GM06990 (cell line): ENCODE measurements at places on chromosomes 6 and 20.
A peak's percentile ranks its signal among the peaks of the same experiment; 100 is the strongest.

GRCh38 chr6:37174196-37174514 lies 4.2 kb downstream of the PIM1 start:
- DNase-seq: no peak

GRCh38 chr20:49384437-49385434 lies 97.7 kb downstream of the KCNB1 start:
- peak; percentile 11 for DNase-seq

GRCh38 chr20:21251278-21251677 lies 51.9 kb upstream of the XRN2 start:
- no peak for DNase-seq

DNA sequence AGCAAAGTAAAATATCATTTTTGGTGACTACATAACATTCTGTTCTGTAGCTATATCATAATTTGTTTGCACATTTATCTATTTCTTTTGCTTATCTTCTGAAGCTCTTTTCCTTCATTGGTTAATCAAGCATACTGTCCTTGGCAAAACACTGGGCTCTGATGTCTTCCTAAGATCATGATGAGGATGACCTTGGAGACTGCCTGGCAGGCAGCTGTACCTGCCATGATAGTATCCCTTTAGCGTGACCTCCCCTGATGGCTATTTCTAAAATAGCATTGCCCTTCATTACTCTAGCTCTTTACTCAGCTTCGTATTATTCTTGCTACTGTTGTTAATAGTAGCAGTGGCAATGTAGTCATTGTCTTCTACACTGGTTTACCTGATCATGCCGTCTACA lies 46.0 kb upstream of the ELOVL5 start:
- no peak for DNase-seq

GRCh38 chr6:81606965-81607381 lies 145.5 kb downstream of the TENT5A start:
- DNase-seq: no peak

- peak; percentile 66 for DNase-seq
These were observed 53.4 kb downstream of the HIVEP1 start for GRCh38 chr6:12065321-12066140.

- DNase-seq: no peak
These were observed 126.7 kb downstream of the DST start for GRCh38 chr6:56516003-56516402.

DNA sequence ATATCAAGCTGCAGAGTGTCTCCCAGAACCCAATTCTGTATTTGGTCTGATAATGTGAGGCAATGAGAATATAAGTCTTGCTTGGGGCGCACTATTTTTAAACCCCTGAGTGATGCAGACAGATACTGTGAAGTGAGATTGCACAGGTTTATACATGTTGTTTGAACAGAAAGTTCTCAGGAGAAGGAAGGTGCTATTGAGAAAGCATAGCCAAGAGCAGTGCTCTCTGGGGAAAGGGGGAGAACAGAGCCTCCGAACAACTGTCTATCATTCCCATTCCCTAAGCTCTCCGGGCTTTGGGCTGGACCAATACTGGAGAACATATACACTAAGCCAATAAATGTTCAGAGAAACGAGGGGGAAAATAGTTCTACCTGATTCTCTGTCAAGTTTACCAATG lies 75.8 kb downstream of the PERP start:
- no peak for DNase-seq

- no peak for DNase-seq
These were observed 38.3 kb upstream of the SLC32A1 start for GRCh38 chr20:38685853-38686473.

DNA sequence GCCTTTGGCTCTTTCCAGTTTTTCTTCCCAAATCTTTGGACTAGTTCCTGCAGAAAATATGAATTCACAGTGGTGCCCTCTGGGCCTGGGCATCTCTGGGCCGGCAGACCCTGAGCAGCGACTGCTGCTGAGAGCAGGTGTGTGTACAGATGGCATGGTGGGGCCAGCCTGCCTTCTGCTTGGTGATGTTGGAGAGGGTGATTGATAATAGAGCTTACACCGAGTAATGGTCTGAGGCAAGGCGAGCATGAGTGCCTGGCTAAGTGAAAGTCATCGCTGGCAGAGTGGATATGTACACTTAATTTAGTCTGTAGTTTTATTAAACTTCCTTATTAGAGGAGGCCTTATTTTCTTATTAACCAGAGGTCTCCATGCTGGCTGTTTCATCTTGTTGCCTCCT lies 156.9 kb downstream of the CDKAL1 start:
- no peak for DNase-seq

GRCh38 chr20:43840382-43841070 lies 74.1 kb upstream of the TOX2 start:
- peak; percentile 61 for DNase-seq

DNA sequence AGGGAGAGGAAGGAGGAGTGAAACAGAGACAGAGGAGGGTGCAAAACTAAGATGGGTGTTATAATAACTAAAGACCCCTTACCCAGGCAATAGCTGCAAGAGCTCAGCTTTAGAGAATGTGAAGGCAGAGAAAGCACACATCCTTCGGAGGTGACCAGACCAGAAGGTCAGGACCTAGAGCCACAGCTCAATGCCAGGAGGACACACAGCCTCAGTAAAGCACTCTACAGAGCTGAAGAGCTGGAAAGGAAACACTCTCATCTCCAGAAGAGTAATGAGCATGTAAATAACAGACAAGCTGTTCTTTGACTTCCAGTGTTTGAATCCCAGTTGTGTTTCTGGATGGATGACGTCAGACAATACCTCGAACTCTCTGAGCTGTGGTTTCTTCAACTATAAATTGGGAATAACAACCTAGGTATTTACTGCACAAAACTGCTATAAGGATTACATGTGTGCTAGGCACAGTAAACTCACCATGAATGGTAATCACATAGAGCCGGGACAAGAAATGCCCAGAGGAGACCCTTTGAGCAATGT lies 63.2 kb downstream of the MAP3K5 start:
- DNase-seq: no peak

DNA sequence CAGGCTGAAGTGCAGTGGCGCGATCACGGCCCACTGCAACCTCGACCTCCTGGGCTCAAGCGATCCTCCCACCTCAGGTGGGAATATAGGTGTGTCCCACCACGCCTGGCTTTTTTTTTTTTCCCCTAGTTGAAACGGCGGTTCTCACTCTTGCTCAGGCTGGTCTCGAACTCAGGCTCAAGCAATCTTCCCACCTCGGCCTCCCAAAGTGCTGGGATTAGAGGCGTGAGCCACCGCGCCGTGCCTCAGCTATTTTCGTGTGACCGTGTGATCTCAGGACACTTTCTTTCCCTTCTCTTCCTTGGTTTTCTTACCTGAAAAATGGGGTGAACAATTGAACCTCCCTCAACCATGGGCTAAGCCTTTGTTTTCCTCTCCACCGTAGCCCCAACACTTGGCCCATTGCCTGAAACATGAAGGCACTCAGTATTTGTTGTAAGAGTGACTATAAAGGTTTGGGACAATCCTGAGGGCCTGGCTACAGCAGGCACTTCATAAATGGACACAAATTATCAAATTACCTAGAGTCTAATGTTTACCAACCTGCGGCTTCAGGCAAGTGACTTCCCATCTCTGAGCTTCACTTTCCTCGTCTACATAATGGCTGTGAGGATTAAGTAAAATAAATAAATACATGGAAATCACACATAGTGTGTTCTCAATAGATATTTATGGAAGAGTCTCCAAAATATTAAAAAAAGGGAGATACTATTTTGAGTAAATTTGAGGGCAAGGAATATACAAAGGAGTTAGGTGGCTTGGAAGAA lies 31.4 kb upstream of the ID1 start:
- no peak for DNase-seq

GRCh38 chr20:46108435-46108841 lies 9.7 kb upstream of the CD40 start:
- DNase-seq: peak; percentile 86

- DNase-seq: no peak
These were observed 2.2 kb downstream of the WFDC5 start for GRCh38 chr20:45112754-45113153.

- DNase-seq: no peak
These were observed 88.1 kb downstream of the FOXC1 start for GRCh38 chr6:1697688-1698351.

- DNase-seq: no peak
These were observed 429.0 kb downstream of the PREX1 start for GRCh38 chr20:48398506-48399449.

GRCh38 chr6:137231895-137232294 lies 12.7 kb upstream of the IFNGR1 start:
- DNase-seq: no peak

- DNase-seq: no peak
These were observed 59.3 kb downstream of the SHPRH start for GRCh38 chr6:145904868-145905267.

DNA sequence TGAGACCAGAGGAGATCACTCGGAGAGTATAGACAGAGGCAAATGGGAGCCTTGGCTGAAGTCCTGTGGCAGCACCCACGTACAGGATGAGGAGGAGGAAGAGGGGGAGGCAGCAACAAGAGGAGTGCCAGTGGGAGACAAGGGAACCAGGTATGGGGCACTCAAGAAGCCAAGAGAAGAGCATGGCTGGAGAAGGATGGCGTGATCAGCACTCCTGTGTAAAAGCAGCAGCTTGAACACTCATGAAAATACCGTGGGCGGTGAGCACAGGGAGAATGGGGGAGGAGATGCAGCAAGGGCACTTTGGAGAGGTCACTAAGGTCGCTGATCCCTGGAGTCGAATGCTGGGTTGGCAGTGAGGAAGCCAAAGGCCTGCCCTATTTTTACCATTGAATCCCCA lies 51.2 kb upstream of the PRND start:
- DNase-seq: no peak

DNA sequence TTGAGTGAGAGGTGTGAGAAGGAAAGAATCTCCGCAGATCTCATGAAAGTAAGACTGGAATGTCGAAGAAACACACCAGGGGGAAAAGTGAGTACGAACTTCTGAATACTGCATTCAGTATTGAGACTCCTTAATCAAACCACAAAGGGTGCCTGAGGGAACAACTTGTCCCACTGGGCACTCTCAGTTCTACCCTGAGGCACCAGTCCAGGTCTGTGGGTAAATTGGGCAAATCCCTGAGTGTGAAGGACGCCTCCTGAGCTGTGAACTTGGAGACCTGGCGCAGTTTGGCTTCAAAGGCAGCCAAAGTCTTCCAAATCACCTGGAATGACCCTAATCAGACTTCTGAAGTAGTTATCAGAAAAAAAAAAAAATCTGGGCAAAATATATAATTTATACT lies 329.7 kb downstream of the BTBD9 start:
- DNase-seq: no peak

DNA sequence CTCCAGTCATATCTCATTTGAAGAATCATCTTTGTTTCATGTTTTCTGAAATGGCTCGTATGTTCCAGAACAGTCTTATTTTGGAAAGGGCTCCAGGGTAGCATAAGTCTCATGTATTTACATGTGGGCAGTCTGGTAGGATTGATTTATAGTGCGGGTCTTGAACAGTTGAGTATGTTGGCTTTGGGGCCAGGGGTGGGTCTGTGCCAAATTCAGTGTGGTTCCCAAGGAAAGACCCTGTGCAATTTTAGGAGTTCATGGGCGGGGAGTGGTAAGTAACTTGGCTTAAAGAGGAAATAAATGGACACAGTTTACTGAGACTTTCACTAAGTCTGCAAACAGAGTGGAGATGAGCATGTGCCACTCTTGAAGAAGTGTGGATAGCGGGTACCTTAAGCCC lies 7.7 kb downstream of the FNDC1 start:
- no peak for DNase-seq

DNA sequence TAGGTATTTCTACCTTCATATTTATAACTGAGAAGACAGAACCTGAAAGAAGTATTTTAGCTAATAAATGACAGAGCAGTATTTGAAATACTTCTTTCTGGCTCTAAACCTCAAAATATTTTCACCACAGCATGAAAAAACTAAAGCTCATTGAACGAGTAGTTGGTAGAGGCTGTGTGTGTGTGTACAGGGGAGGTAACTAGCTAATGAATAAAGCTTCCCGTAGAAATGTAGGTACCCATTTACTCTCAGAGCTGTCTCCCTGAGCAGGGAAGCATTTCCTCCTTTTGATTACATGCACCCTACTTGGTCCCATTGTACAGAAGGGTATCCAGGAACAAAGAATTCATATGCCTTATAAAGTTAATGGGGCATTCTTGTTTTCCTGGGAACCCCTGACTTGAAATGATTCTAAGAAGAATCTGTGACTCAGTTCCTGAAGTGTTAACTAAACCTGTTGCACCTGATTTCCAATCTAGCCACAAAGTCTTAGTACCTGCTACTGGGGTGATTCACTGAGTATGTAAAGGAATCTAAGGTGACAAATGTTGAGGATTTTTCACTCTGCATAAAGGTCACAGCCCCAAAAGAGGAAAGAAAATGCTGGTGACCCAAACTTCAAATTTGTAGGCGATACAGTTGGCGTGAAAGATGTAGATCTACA lies 12.5 kb downstream of the CRYBG1 start:
- no peak for DNase-seq

DNA sequence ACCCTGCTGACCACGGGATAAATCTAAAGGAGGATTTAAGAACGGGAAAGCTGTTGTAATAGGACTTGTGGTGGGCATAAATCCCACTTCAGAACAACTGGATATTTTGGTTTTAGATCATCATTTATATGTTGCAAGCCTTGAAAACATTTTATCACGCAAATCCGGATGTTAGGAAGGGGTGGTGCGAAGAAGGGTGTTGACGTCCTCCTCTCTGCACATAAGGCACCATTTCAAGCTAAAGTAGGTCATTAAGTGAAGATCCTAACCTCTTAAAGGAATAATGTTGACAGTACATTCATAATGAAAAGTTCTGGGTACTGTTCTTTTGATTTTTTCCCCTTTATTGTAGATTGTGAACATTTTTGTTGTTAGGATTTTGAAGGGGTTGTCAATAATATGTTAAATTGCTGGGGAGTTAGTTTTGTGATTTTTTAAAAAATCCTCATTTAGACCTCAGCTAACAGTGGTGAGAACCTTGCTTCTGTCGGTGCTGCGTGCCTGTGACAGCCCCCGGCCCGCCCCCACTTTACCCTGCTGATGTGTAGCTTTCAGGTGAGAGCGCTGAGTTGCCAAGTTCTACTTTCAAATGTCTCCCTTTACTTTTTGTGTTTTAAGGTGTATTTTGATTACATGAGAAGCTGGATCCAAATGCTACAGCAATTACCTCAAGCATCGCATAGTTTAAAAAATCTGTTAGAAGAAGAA lies 88.8 kb downstream of the MAP3K4 start:
- no peak for DNase-seq

- no peak for DNase-seq
These were observed 20.4 kb upstream of the SENP6 start for GRCh38 chr6:75581231-75581630.

GRCh38 chr20:57526087-57526884 lies 1.3 kb upstream of the CTCFL start:
- DNase-seq: no peak
